Gastroesophageal sphincter (tissue), 4 donors: ENCODE measurements at places on chromosomes 7 and 10.

- ATAC-seq: peak; percentile 85
Measured at GRCh38 chr10:122126763-122127659, 138.0 kb downstream of the TACC2 start.

DNA sequence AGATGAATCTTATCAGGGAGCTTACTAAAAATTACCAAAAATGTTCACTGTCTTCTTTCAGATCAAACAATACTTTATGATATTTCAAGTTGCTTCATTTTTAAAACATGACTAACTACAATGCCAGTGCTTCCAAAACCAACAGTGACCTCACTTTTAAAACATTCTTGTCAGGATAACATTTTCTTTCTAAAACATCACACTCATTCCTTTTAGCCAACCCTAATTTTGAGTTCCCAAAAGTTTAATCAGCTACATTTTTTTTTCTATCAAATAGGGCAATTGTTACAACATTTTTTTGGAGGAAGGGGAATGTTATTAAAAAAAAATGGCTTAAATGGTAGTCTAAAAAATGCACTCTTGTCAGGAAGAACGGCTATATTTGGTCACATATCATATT lies 37.3 kb downstream of the RTKN2 start:
- ATAC-seq: peak; percentile 51

- no peak for ATAC-seq
Measured at GRCh38 chr10:123236126-123236525, 81.9 kb downstream of the BUB3 start.

- no peak for ATAC-seq
Measured at GRCh38 chr10:49301302-49301701, 2.3 kb downstream of the C10orf71 start.

DNA sequence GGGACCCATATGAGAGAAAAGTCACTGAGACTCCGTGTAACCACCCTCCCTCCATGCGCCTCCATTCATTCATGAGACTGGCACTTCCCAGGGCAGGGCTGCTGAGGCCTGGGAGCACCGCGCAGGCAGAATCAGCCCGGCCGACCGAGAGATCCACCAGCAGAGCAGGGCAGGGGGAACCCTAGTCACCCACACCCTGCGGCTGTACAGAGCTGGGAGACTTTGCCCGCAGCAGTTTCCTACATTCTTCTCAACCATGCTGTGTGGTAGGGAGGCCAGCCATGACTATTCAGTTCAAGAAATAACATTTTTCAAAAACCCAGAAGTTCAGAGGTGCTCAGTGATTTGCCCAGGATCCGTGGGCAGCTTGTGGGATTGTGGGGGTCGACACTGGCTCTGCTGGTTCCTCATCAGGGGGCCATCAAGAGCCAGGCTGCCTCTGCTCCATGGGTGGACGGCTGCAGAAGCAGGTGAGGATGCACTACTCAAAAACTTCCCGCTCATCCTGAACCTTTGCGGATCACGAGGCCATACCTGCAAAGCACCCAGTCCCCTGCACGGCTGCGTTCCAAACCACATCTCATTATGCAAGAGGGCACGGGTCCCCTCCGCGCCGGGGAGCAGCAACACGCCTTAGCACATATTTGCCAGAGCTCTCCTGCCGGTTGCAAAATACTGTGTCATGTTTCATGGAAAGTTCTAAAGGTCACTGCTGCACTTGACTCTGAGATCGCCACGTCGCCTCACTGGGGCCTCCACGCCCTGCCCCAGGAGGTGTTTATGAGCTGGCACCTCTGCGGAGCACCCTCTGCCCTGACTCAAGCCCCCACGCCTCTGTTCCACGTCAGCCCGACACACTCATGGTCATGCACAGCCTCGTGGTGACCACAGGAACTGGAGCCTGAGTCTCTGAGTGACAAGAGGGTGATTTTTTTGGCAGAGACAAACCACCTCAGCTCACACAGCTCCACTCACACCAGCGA lies 132.0 kb downstream of the PRKAG2 start:
- ATAC-seq: no peak

- ATAC-seq: no peak
Measured at GRCh38 chr7:131483586-131483985, 72.8 kb downstream of the PODXL start.

- no peak for ATAC-seq
Measured at GRCh38 chr7:91345449-91345848, 81.2 kb downstream of the FZD1 start.

- ATAC-seq: no peak
Measured at GRCh38 chr7:108603656-108604306, 34.1 kb downstream of the DNAJB9 start.

- ATAC-seq: peak; percentile 88
Measured at GRCh38 chr7:90222811-90223725, 11.5 kb downstream of the STEAP2 start.

DNA sequence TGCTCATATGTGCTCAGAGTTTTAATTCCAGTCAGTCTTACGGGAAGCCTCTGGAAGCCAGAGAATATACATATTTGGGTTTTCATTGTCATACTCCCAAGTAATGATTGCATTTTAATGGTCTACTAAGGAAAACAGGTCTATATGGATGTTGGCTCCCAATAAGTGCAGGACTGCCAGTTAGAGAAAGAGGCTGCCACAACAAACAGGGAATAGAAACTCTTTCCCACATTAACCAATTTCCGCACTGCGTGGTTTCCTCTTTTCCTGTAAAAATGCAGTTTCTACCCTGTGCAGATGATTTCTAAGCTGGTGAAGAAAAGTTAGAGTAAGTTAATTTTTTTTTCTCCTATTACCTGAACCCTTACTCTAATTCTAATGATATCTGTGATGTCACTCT lies 78.2 kb downstream of the CCSER2 start:
- ATAC-seq: no peak

GRCh38 chr7:117219485-117219884 lies 103.4 kb downstream of the WNT2 start:
- no peak for ATAC-seq

GRCh38 chr10:4767033-4767814 lies 58.8 kb upstream of the AKR1E2 start:
- ATAC-seq: peak; percentile 34

GRCh38 chr10:13956826-13957225 lies 370.1 kb downstream of the PRPF18 start:
- ATAC-seq: peak; percentile 92

DNA sequence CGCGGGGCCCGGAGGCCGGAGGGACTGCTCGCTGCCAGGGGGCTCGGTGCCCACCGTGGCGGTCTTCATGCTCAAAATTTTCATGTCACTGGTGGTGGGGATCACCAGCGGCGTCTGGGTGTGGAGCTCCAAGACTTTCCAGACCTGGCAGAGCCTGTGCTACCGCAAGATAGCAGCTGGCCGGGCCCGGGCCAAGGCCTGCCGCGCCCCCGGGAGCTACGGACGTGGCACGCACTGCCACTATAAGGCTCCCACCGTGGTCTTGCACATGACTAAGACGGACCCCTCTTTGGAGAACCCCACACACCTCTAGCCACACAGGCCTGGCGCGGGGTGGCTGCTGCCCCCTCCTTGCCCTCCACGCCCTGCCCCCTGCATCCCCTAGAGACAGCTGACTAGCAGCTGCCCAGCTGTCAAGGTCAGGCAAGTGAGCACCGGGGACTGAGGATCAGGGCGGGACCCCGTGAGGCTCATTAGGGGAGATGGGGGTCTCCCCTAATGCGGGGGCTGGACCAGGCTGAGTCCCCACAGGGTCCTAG lies 2.0 kb downstream of the FZD9 start:
- ATAC-seq: no peak

- no peak for ATAC-seq
Measured at GRCh38 chr7:29429401-29429800, 134.2 kb upstream of the PRR15 start.

DNA sequence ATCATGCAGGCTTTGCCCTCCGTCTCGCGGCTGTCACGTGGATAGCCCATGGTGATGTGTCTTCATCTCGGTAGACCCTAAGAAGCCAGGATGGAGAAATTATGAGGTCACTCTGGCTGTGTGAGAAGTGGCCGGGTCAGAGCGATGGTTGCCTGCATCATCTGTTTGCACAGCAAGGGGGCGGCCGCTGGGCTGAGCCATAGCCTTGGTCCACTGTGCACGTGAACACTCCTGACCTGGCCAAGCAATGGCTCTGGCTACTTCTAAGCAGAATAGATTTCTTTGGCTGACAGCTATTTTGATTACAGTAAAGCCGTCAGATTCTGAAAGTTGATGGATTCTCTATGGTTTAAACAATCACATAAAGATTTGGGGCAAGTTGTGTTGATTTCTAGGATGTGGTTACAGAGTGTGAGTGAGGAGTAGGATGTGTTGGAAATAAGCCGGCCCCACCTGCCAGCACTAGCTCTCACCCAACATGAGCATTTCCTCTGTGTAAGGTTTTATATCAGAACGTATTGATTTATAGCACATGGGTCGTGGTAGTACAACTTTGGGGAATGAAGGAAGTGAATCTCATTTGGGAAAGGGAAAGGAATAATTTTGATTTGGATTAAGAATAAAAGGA lies 214.4 kb upstream of the GPR26 start:
- ATAC-seq: no peak

DNA sequence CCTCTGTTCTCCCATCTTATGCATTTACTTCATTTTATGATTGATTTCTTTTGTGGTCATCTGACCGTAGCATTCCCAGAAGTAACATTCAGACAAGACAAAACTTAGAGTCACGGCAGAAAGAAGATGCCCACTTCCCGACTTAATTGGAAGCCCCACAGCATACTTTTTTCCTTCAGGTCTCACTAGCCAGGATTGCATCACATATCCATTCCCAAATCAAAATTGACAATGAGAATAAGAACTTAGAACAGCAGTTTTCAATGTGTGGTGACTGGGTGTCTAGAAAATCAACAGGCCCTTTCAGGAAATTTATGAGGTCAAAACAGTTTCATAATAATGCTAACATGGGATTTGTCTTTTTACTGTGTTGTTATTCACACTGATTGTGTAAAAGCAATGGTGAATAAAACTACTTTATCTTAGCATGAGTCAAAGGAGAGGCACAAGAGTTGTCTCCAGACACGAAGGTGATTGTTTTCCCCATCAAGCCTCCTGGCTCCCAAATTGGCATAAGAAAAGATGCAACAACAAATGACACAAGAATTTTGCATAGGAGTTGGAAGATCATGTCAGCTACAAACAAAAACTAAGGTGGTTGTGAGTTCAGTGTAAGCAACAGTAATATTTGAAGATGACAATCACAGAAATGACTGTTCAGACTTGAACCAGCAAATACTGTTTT lies 493.9 kb downstream of the HTR7 start:
- no peak for ATAC-seq

DNA sequence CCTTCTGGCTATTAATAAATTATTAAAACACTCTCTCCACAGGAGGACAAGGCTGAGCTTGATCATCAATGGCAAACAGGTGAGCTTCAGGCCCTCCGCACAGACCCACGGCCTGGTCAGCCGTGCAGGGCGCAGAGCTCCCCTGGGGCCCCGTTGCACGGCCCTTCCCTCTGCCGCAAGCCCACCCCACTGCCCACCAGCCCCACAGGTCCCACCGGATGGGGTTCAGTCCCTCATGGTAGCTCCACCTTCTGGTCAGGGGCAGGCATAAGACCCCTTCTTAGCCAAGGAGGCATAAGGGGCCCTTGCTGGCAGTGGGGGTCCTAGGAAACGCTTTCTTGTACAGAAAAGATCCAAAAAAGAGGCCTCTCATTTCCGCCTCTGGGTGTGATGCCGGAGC lies 84.6 kb downstream of the MAD1L1 start:
- no peak for ATAC-seq

- no peak for ATAC-seq
Measured at GRCh38 chr10:74300666-74301065, 149.6 kb downstream of the ADK start.

GRCh38 chr10:8424555-8425211 lies 370.2 kb downstream of the GATA3 start:
- ATAC-seq: no peak

DNA sequence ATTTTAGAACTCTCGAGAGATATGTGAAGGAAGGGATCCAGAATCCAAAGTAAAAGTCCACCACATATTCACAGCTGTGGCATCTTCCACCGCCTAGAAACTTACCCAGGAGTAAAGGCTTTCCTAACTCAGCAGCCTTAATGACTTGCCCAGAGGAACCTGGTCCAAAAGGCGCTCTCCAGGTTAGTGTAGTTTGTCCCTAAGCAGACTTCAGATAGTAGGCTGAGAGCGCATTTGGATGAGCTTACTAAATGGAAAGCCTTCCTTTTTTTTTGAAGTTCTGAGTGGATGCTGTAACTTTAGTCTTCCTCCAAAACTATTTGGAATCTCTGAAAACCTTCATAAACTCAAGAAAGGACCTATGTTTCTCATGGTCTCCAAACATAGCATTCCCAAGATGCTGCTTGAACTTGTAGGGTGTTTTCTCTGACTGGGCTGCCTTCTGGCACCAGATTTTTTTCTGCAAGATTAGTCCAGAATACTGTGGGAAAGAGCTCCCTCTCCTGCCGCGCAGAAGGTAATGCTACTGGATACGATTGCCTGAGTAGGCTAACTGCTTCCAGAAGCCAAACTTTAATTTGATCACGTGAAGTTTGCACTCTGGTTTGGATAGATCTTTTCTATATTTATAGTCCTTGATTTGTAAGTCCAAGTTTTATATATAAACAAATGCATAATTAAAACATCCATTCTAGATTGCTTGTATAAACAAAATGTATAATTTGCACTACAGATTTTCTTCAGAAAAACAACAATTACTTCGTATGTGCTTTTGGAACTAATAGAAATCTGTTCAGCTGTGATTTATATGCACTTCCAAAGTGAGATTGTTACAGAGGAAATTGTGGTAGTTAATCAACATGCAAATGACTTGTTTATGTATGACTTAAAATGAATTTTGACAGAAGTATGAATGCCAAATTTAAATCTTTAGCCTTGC lies 19.6 kb upstream of the GPR37 start:
- peak; percentile 57 for ATAC-seq

DNA sequence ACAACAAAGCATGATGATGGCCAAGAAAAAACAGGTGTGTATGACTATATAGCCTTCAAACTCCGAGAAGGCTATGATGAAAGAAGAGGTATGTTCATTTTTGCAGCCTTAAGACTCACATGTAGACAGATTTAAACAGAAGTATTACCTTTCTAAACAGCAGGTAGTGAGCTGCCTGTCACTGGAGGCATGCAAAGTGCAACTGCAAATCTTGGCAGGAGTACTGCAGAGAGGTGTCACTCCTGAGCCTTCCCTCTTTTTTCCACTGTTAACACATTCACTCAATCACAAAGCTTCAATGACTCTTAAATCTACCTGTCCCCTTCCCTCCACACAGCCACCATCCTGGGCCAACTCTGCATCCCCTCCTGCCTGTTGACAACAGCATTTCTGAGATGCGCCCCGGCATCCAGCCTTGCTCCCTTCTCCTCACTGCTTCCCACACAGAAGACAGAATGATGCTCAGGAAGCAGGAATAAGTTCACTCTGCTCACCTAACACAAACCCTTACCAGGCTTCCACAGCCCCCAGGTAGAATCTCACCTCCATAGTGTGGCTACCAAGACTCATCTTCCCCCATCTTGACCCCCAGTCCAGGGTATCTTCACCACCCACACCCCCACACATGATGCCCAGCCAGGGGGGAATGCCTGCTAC lies 161.9 kb upstream of the ZMIZ1 start:
- ATAC-seq: no peak
